Hypothalamus (tissue), 51 donors: ENCODE measurements at places on chromosomes 12 and 14.

- DNase-seq: no peak
Measured at GRCh38 chr12:96177013-96177412, 17.2 kb upstream of the ELK3 start.

DNA sequence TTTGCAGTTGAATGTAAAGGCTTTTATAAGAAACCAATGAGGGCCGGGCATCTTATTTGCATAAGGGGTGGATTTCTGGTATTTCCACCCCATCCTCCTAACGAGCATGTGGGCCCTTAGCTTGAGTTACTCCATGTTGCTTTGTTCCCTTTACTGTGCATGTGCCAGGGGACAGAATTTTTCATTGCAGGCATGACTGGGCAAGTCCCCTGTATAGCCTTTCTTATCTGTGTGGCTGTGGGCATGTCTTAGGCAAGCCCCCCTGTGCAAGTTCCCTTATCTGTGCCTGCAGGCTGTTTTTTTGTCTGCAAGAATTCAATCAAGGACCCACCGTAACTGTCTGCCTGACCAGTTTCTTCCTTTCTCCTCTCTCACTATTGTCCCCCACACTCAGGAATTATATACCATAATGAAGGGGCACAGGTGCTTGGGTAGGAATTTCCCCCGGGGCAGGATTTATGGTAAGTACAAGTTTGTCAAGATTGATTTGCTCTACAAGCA, 152.2 kb upstream of the CNOT2 start:
- no peak for DNase-seq

GRCh38 chr12:51345681-51346080, 798 bp downstream of the CELA1 start:
- no peak for DNase-seq

DNA sequence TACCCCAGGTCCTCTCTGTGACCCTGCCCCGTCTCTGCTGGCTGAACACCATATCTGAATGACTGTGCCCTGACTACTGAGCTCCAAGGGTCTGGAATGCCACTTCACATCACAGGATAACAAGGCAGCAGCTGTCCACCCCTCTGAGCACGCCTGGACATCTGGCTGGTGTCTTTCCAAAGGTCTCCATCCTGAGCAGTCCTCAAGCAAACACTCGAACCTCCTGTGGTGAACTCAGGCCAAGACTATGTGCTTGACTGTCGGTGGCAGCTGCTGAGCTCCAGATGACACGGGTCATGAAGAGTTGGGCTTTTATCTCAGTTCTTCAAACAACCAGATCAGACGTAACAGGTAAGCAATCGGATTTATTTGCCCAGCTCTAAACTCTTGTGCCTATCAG, 117.2 kb upstream of the BCL2L14 start:
- no peak for DNase-seq

GRCh38 chr12:54394281-54394719, 9.8 kb upstream of the ZNF385A start:
- DNase-seq: no peak

- DNase-seq: no peak
Measured at GRCh38 chr12:6909421-6910145, 4.8 kb upstream of the ENO2 start.

- no peak for DNase-seq
Measured at GRCh38 chr14:26517771-26518170, 80.1 kb downstream of the NOVA1 start.
